ENCODE measurements at places on chromosomes 6 and 20. TPM values are rescaled to one million over a fixed set of nuclear protein-coding genes. Genes with fewer than 3 reads are reported as not detected.

The CD83 gene
- 6.2 TPM for total RNA-seq

The FAM83C gene
- total RNA-seq = 1.0 TPM

The BPI gene
- not detected for total RNA-seq

The DEFB113 gene
- not detected for total RNA-seq

The LY6G6D gene
- not detected for total RNA-seq

The TSPO2 gene
- total RNA-seq = not detected

The ADGRG6 gene
- total RNA-seq = 19.3 TPM

The MCCD1 gene
- not detected for total RNA-seq

The MMS22L gene
- total RNA-seq = 11.4 TPM

The CD93 gene
- total RNA-seq = under 0.01 TPM

The RAD21L1 gene
- not detected for total RNA-seq

The SIRPB1 gene
- total RNA-seq = 1.1 TPM

The GRM4 gene
- total RNA-seq = 0.38 TPM

The CCR6 gene
- total RNA-seq = not detected

The OXT gene
- total RNA-seq = not detected

The EPB41L1 gene
- total RNA-seq = 2.4 TPM

The SIRPG gene
- total RNA-seq = not detected

The DNAH8 gene
- not detected for total RNA-seq

The LAMA5 gene
- 136 TPM for total RNA-seq

The IMPG1 gene
- total RNA-seq = not detected

All from hair follicular keratinocyte (primary cell).